ENCODE measurements at places on chromosomes 16 and 17. TPM values are rescaled to one million over a fixed set of nuclear protein-coding genes. Genes with fewer than 3 reads are reported as not detected.

The CCDC92B gene
- total RNA-seq: 0.14 TPM

The PPY gene
- total RNA-seq: not detected

The CSH1 gene
- total RNA-seq: not detected

The COG7 gene
- total RNA-seq: 18.8 TPM

The NFE2L1 gene
- total RNA-seq: 140 TPM

The TPSB2 gene
- total RNA-seq: not detected

The JPT1 gene
- total RNA-seq: 689 TPM

The MYH11 gene
- total RNA-seq: 0.09 TPM

The EFCAB3 gene
- not detected for total RNA-seq

The IRX5 gene
- 1.9 TPM for total RNA-seq

The CACNA1G gene
- 2.7 TPM for total RNA-seq

Measured in A549 treated with dexamethasone at 1 μM for 4 hours (cell line).